ENCODE measurements at places on chromosomes 12 and 14.
A peak's percentile ranks its signal among the peaks of the same experiment; 100 is the strongest.

DNA sequence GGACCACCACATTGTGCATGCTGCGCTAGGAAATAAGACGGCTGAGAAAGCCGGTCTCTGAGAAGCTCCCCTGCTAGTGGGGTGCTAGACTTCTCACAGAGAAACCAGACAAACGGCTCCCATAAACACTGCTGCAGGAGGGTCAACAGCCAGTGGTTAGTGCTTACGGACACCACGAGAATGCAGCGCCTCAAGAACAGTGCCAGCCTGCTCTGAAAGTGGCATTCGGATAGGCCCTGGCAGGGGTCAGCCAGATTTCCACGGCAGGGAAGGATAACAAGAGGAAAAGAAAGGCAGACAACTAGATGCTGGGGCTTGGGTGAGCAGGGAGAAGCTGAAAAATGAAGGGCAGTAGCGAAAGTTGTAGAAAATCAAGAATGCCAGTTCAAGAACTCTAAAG, 26.4 kb downstream of the PPTC7 start:
- DNase-seq = no peak

DNA sequence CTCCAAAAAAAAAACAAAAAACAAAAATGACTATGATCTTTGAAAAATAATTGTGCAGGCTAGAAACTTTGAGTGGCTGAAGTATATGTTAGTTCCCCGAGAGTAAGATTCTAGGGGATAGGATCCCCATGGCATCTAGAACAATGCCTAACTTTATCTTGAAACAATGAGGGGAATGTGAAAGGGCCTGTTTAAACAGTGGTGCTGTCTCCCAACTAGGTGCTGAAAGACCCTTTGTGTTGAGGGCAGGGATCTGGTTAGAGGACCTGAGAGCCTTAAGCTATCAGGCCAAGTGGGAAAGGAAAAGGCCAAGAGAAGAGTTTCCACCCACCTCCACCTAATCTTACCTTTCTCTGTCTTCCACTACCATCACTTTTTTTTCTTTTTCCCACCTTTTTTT, 6.8 kb upstream of the YLPM1 start:
- DNase-seq = no peak

- DNase-seq = no peak
These were observed 92.7 kb upstream of the DCN start for GRCh38 chr12:91275321-91275720.

GRCh38 chr12:49939307-49939706, 11.2 kb upstream of the AQP2 start:
- DNase-seq = no peak

DNA sequence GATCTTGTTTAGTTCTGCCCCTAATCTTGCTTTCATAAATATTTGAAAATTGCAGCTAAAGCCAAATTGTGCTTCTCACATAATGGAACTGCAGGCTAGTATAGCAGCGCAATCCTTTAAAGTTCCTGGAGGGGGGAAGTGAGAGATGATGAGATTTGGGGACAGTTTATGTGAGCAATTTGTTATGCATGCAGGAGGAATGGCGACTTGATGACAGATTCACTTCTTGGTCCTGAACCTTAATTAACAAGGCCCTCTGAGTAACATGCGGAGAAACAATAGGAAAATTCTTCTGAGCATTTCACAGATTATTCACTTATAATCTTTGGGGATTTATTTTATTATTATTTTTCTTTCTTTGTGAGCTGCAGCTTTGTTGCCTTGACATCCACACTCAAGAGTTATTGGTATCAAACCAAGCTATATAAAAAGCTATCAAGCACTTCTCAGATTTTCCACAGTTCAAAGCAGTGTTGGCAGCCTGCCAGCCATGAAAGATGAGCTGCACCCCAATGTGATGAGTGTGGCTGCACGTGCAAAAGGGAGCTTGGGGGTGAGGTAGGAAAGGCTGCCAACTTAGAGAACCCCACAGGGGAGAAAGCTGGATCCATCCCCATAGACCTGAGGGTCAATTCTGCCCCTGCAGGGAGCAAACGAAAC, 1662.2 kb upstream of the FLRT2 start:
- DNase-seq = no peak

- DNase-seq = no peak
These were observed 35.2 kb downstream of the BRMS1L start for GRCh38 chr14:35861204-35861868.

DNA sequence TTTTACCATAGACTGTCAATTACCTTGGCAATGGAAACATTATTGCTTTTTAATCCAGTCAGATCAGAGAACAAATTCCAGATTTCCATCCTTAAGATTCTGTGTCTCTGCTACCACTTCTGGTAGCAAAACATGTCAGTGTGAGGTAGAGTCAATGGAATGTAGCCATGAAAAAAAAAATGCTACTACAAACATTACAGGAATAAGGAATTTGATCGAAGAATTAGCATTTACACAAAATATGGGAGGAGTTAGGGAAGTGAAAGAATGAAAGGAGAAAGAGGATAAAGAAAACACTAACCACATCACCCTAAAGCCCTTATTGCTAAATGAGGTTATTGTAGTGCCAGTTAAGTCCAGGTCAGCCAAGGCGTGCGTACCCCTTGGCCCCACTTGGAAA, 9.2 kb downstream of the MED21 start:
- no peak for DNase-seq

DNA sequence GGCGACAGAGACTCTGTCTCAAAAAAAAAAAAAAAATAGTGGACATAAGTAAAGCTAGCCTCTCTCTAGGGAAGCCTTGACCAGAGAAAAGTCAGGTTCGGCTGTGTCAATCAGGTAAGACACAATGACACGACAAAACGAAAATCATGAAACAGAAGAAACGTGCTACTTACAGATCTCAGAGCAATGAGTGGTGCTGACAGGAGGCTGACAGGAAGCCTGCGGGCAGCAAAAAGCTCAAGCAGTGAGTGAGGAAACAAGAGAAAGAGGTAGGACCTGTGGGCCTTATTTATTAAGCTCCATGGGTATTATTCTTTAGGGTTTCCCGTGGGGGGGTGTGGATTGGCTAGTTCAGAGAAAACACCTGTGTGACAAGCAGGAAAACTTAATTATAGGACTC, 363.1 kb downstream of the KCNH5 start:
- no peak for DNase-seq

- DNase-seq = no peak
These were observed 35.7 kb downstream of the DCAF5 start for GRCh38 chr14:69117020-69117767.

DNA sequence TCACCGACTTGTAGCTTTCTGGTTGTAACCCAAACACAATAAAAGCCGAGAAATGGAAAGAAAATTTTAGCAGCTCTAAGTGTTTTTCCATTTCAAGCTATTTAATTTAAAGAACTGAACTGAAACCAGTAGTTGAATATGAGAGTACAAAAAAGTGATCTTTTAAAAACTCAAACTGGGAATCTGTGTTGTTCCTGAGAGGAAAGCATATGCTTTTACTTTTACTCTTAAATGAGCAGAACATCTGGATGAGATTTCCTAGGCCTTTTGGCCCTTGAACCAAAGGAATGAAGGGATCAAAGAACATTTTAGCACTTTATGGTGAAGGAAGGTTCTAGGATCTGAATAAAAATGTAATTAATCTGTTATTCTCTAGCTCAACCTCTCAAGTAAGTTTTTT, 1.3 kb downstream of the KERA start:
- DNase-seq = no peak

DNA sequence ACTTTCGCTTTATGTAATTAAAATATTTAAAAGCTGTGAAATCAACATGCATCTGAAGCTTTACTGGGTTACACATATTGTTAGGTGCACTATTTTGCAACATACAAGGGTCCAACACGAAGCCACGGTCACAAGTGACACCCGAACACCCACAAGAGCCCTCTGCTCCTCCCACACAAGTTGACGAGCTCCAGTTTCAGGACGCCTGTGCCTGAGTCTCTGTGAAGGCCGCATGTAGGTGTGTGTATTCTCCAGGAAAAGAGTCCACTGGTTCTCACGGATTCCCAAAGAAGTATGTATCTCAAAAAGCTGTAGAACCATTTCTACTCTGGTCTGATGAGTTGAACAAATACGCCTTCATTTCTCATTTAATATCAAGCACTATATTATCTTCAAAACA, 12.0 kb downstream of the SLC15A4 start:
- no peak for DNase-seq

- DNase-seq = peak; percentile 64
These were observed 97.3 kb upstream of the FRMD6 start for GRCh38 chr14:51554339-51554920.

GRCh38 chr12:70059373-70059772, 183.9 kb upstream of the CNOT2 start:
- no peak for DNase-seq

- no peak for DNase-seq
These were observed 529.6 kb upstream of the TBX3 start for GRCh38 chr12:115213538-115214016.

GRCh38 chr14:36997843-36998242, 174.6 kb downstream of the SLC25A21 start:
- no peak for DNase-seq

DNA sequence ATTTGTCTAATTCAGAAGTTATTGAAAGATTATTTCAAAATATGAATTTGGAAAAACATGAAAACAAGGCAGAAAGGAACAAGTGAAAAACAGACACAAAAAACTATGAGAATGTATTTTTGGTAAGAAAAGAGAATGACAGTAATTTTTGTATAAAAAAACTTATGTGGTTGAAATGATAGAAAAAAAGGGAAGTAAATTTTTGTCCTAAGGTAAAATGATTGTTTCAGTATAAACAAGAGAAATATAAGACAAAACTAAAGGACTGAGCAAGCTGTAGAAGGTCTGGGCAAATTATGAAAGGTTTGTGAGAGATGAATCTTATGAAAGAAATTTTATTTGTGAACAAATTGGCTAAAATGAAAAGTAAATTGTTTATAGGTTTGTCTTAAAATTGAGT, 44.6 kb downstream of the CEP83 start:
- no peak for DNase-seq

DNA sequence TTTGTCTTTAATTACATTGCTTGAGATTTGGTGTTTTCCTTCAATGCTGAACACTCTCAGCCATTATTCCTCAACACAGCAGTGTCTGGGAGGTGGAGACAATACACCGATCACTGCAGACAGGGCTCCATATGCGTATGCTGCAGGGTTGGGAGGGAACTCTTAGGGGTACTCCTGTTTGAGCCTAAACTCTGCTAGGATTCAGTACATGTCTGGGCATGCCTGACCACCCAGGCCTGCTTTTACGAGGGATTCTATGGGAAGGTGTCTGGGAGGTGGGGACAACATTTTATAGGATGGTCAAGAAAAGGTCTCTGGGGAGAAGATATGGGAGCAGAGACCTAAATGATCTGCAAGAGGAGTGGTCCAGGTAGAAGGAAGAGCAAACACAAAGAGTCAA, 34.3 kb downstream of the DHRS2 start:
- DNase-seq = no peak

GRCh38 chr14:68815298-68816182, 22.7 kb upstream of the ZFP36L1 start:
- no peak for DNase-seq

GRCh38 chr14:36221112-36221511, 44.6 kb upstream of the PTCSC3 start:
- DNase-seq = no peak

GRCh38 chr12:25550186-25550585, 2.9 kb downstream of the LMNTD1 start:
- no peak for DNase-seq

GRCh38 chr12:57240066-57240921, 10.7 kb downstream of the STAC3 start:
- no peak for DNase-seq

- DNase-seq = no peak
These were observed 3.1 kb downstream of the MYH7 start for GRCh38 chr14:23432102-23432925.

DNA sequence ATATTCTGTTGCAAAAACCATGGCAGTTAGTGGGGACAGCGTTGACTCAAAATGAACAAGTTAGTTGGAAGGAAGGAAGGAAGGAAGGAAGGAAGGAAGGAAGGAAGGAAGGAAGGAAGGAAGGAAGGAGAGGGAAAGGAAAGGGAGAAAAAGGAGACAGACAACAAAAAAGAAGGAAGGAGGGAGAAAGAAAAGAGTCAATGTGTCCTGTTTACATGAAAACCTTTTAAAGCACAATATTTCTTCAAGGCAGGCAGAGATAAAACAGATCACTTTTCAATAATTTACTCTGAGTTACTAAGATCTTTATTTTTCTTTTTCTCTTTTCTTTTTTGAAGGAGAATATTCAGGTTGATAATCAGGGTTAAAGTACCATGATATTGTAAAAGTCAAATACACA, 99.4 kb downstream of the CCER1 start:
- DNase-seq = no peak

DNA sequence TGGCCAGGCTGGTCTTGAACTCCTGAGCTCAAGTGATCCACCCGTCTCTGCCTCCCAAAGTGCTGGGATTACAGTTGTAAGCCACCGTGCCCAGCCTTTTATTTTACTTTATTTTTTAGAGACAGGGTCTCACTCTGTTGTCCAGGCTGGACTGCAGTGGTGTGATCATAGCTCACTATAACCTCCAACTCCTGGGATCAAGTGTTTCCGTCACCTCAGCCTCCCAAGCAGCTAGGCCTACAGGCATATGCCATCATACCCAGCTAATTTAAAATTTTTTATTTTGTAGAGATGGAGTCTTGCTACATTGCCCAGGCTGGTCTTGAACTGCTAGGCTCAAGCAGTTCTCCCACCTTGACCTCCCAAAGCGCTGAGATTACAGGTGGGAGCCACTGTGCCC, 3.7 kb downstream of the TPCN1 start:
- DNase-seq = no peak

DNA sequence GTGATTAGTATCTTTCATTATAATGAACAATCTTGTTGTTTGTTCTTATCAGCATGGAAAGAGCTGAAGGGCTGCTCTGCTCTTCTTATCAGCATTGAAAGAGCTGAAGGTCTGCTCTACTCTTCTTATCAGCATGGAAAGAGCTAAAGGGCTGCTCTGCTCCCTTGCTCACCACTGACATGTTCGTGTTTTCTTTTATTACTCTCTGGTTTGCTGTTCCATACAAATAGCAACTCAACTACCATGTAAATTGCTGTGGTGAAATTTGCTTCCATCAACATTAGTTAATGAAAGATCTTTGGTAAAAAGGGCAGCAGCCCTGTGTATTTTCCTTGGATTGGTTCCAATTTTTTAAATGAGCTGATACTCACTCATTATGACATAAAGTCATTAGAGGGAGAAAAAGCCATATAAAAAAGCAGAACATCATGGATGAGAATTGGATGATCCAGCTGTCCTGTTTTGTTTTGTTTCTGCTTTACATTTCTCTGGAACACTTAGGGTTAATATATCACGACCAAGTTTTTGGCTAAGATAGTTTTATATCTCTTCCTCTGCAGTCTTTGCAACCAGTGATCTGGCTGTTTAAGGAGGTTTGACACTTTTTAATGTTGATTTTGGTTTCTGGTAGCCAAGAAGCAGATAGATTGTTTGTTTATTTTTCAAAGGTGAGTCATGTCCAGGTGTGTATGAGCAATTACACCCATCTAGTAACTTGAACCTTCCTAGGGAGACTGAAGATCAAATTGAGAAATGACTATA, 356.6 kb downstream of the CEP128 start:
- peak; percentile 48 for DNase-seq

- no peak for DNase-seq
These were observed 49.2 kb downstream of the EIF2S3B start for GRCh38 chr12:10554756-10555481.

- DNase-seq = no peak
These were observed 817.8 kb downstream of the GALC start for GRCh38 chr14:87175175-87175574.

Measured in AG04450 (cell line).